ENCODE measurements at places on chromosomes 4 and X.
A peak's percentile ranks its signal among the peaks of the same experiment; 100 is the strongest.

- DNase-seq: no peak
Measured at GRCh38 chr4:119678761-119679160, 50.2 kb upstream of the PDE5A start.

DNA sequence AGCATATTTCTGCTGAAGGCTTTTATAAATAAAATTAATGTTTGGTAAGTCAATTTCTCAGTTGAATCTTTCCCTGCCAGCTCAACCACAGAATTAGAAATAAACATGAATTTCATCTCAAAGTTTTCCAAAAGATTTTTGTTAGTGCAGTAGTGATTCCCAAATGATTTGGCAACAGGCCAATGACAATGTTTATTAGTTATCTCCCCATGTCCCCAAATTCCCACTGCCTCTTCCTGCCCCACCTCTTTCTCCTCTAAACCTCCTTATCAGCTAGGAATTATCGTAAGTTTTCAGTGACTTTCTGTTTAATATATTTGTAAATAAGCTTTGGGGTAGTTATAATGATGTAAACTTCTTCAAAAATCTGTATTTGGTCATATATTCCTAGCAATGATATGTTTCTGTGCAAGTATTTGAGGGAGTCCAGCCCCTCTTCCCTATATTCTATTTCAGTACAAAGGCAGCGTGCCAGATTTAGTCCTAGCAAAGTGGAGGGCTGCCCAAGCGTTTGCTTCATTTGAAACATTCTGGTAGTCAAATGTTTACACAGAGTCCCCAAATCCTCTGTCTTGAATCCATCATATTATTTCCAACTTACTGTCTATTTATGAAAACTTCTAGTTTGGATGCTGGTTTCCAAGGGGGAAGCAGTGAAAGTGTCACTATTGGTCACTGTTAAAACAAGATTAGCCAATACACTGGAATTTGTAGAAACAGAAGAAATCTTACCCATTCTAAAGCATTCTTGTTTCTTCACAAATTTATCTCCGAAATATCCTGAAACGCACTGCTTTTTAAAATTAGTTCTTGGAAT is 33.7 kb upstream of the ANKRD50 start:
- peak; percentile 35 for DNase-seq

- DNase-seq: no peak
Measured at GRCh38 chr4:186244835-186245234, 17.5 kb downstream of the KLKB1 start.

GRCh38 chrX:1273896-1274295 is 5.3 kb downstream of the CSF2RA start:
- DNase-seq: no peak

DNA sequence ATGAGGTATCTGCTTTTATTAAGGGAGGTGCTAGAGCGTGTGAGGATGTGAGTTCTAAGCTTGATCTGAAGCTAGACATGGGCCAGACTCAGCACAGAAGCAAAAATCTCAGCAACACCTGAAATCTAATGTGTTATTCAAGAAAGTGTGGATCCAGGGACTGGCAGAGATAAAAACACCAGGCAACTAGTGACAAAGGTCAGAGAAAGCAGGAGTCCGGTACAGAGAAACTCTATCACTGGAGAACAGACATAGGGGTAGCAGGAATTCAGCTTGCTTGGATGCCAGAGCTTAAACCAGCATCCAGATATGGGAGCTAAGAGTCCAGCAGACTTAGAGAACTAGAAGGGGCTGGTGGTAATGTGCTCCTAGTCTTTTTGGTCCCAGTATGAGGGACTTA is 34.0 kb downstream of the VCX start:
- no peak for DNase-seq

GRCh38 chr4:163816494-163816893 is 322.0 kb downstream of the TMA16 start:
- no peak for DNase-seq

DNA sequence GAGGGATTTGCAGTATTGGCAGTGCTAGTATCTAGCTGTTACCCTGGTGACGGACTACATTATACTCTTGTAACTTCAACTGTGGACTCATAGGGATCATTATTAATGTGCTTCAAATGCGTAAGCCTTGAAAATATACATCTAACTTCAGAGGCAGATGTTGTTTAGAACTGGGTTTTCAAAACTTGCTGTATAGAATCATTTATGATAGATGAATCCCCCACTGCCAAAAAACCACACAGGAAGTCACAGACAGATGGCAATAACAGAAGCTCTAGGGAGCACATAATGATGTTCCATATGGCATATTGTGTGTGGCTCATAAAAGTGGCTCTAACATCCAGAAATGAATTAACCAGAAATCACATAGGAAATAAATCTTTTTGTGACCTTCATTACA is 62.3 kb upstream of the RELL1 start:
- DNase-seq: no peak

GRCh38 chr4:95850161-95850560 is 10.3 kb downstream of the PDHA2 start:
- no peak for DNase-seq

GRCh38 chrX:30992381-30992904 is 79.4 kb downstream of the FTHL17 start:
- no peak for DNase-seq

DNA sequence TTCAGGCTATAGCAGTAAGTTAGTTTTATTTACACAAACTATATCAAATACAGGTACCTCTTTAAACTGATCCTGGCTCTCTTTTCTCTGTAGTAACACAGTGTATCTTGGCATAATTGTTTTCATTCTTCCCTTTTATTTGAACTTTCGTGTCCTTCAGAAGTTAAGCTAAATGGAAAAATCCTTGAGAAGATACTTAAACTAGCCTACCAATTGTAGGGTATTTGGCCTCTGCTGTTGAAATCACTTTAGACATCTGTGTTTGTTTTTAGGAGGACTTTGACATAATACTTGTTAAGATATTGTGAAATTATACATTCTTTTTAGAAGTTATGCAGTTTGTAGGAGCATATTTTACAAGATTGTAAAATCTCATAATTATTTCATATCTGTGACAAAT is 90.3 kb upstream of the GK2 start:
- peak; percentile 51 for DNase-seq

- DNase-seq: peak; percentile 58
Measured at GRCh38 chr4:110487873-110488272, 11.9 kb downstream of the ENPEP start.

DNA sequence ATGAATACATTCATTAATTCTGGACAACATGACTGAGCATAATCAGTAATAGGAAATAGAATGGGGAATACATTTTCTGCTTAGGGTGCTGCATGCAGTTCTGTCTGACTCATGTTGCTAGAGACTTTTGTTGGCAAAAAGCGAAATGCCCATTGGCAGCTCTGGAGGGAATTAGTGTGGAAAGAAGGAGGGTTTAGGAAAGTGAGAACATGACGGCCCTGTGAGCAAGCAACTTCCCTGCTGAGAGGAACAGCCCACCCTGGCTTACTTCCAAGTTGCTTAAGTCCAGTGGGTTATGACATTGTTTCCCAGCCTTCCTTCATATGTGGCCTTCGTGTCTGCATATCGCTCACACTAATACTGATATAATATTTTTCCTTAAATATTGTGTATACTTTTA is 13.8 kb downstream of the MAD2L1 start:
- peak; percentile 92 for DNase-seq

- no peak for DNase-seq
Measured at GRCh38 chr4:113407409-113407808, 354.1 kb downstream of the CAMK2D start.

GRCh38 chr4:56640621-56641493 is 40.2 kb downstream of the HOPX start:
- no peak for DNase-seq

DNA sequence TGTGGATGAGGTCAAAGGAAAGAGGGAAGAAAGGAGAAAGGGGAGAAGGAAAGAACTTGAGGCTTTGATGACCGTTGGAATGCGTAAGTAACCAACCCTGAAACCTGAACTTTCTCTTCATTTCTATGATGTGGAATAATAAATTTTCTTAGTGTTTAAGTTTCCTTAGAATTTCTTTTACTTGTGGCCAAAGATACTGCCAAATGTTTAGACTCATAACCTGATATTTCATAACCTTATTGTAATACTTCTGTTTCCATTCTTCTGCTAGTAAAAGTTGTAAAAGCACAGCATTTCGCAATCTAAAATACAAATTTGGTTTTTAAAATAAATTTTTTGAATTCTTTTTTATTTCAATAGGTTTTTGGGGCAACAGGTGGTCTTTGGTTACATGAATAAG is 258.5 kb upstream of the GIMD1 start:
- peak; percentile 65 for DNase-seq

GRCh38 chrX:44060221-44060620 is 87.0 kb upstream of the NDP start:
- no peak for DNase-seq

GRCh38 chr4:162406637-162407365 is 243.0 kb upstream of the FSTL5 start:
- DNase-seq: no peak

DNA sequence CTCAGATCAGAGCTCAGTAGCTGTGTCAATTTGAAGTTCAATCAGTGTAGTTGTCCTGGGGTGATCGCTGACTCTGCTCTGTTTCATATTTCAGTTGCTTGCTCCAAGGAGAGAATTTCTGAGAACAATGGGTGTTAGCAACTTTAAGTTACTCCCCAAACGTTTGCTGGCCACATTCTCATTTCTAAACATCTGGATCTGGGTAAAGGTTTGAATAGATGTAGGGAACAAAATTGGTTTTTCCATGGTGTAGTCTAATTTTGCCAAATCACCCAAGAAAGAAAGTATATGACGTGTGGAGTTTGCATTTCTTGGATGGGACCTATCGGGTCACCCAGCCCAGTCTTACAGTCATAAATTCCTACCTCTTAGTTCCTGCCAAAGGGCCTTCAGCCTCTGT is 103.7 kb downstream of the AKAP4 start:
- DNase-seq: no peak

DNA sequence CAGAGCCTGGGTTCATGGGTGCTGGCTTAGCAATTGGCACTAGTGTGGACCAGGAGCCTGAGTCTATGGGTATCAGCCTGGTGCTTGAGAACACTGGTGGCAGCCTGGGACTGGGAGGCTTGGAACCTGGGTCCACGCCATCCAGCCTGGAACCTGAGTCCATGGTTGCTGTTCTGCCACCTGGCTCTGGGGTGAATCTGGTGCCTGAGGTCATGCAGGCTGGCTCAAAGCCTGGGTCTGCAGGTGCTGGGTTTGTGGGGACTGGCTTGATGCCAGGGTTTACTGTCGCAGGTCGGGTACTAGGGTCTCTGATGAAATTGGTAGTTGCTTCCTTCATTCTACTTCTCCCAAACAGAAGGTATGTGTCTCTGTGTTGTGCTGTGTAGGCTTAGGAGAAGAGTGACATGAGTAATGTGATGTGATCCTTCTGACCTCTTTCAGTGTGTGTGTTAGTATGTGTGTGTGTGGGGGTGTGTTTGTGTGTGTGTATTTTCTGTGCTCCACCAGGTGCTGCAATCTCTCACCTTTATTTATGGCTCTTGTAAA is 517.0 kb upstream of the EPHA5 start:
- no peak for DNase-seq

DNA sequence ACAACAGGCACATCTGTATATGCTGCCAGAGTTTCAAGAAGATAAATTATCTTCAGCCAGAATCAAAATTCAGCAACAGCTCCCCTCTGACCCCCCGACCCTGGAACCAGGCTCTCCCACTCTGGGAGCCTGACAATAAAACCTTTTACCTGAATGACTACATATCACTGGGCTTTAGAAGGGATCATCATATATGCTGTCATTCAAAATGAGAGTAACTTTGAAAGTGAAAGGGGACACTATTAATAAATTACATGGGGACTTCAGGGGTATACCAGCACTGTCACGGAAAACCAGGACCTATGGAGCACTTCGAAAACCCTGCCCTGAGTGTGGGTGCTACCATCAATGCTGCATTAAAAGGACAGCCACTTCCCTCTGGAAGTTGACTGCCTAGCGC is 26.2 kb downstream of the TSPAN5 start:
- DNase-seq: no peak

- DNase-seq: peak; percentile 84
Measured at GRCh38 chrX:133981924-133982323, 3.5 kb downstream of the GPC3 start.

GRCh38 chr4:48127231-48127630 is 6.8 kb downstream of the TXK start:
- DNase-seq: no peak

GRCh38 chrX:78377186-78377585 is 49.8 kb upstream of the CYSLTR1 start:
- no peak for DNase-seq

DNA sequence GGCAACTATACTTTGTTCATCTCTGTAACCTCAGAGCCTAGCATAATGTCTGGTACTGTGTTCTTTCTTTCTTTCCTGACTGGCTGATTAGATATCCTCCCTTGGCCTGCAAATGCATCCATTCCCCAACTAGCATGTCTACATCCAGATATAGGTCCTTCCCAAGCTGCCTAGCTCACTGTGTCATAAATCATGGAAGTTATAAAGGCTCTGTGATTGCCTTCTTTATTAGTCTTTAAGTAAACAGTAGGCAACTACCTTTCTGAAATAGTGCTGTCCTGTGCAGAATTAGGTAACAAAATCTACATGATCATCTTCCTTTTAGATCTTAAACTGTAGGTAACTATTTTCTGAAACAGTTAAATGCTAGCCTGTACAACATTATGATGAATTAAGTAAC is 224.5 kb downstream of the DLG3 start:
- DNase-seq: no peak

DNA sequence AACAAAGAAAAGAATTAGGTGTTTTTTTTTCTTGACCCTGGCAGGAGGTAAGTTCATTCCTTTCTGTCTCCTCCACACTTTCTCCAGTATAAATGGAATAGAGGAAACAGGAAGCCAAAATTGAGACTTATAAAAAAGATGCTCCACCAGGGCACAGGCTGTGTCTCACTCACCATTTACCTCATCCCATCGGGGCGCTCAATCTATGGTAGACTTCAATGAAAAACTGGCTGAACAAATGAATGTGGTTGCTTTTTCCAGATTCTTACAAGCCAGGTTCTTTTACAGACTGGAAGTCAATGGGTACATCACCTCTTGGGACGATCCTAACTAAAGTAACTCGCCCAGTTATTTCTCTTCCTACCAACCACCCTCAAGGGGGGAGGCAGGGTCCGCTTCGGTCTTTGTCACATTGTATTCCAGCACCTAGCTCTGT is 685 bp downstream of the COMMD8 start:
- DNase-seq: peak; percentile 15

DNA sequence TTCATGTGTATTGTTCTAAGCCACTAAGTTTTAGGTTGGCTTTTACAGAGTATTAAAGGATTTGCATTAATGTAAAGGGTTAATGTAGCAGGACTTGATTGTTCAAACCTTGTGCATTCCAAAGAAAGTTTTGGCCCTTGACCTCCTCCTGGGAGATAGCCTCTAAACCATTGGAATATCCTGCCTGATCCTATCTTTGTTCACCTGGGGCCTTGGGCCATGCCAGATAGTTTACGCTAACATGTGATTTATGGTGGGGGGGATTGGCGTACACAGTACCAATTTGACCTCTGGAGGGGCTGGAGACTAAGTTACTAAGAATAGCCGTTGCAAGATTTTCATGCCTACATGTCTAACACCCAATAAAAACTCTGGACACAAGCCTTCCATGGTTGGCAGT is 1002.7 kb upstream of the PABPC4L start:
- DNase-seq: no peak

Measured in adipocyte (in vitro differentiated cells).